ENCODE measurements at places on chromosomes 1 and 21.

- DNase-seq = no peak
These were observed 28.6 kb upstream of the PDE4B start for GRCh38 chr1:65764052-65764451.

GRCh38 chr1:153437236-153437635 is 20.9 kb downstream of the S100A7A start:
- no peak for DNase-seq

DNA sequence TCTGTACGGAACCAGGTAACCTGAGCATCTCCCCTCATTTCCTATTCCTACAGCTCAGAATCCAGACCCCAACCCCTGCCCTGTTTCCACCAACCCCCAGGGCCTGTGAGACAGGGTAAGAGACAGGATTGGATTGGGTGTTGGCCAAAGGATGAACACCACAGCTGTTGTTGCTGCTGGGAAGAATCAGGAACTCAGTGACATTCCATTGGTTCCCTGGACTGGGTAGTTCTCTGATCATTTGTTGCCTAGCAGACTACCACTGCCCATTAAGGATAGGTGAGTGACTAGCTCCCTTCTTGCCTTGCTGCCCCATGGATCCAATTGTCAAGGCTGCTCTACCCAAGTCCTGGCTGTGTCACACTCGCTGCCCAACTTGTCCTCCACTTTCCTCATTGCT is 10.0 kb downstream of the NCSTN start:
- DNase-seq = no peak

DNA sequence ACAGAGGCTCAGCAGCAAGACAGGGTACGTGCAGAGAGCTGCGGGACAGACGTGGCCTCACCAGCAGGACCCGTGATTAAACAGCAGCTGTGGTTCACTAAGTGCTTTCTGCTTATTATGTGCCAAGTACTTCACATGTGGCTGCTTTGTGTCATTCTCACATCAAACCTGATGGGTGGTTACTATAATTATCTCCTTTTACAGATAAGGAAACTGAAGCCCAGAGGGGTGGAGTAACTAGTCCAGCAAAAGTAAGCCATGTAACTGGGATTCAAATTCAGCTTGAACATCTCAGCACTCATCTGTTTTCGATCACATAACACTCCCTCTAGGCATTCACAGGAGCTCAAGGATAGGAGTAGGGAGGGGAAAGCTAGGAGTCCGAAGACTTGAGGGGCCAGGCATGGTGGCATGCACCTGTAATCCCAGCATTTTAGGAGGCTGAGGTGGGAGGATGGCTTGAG is 50.8 kb upstream of the CLIC4 start:
- DNase-seq = no peak

DNA sequence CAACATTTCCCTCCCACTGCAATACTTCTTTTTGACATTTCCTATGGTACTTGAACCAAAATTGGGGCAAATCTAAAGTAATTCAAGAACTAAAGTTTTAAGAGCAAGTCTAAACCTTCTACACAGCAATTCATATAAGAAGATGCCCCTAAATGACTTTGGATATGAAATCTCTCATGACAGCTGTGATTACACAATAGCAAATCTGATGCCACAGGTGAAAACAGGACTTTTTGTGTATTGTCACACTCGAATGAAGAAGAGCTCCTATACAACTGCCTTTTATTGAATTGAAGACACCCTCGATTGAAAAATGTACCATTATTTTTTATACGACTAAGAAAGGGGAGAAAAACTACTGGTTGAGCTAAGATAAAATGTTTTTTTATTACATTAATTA is 59.6 kb upstream of the DYNLT5 start:
- no peak for DNase-seq

GRCh38 chr1:60857851-60858250 is 224.5 kb upstream of the NFIA start:
- DNase-seq = no peak

DNA sequence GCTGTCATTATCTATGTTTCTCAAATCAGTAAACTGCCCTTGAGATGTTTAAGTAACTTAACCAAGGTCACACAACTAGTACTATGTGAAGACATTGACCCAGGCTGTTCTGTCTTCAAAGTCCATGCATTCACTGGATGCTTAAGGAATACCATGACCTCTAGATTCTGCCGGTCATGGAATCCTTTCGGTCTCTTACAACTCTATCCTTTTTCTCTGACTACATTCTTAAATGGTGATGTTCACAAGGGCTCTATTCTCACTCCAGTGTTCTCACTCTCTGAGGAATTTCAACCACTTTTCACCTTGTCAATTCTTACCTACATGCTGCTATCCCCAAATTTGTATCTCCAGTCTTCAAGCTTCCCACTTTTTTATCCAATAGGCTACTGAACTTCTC is 15.2 kb downstream of the CRYZ start:
- DNase-seq = no peak

DNA sequence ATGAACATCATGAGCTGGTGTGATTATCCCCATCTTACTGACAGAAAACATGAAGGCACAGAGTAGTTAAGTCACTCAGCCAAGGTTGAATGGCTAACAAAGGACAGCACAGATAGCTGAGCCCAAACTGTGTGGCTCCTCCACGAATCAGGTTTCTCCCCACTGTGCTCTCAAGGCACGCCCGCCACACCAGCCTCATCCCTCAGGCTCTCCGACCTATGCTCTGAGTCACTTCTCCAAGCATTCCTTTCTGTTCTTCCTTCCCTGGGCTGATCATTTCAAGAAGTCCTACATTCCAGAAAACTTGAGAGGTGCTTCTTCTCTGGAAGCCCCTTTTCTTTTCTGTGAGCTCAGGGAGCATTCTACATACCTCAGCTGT is 25.3 kb upstream of the SDC3 start:
- DNase-seq = no peak

DNA sequence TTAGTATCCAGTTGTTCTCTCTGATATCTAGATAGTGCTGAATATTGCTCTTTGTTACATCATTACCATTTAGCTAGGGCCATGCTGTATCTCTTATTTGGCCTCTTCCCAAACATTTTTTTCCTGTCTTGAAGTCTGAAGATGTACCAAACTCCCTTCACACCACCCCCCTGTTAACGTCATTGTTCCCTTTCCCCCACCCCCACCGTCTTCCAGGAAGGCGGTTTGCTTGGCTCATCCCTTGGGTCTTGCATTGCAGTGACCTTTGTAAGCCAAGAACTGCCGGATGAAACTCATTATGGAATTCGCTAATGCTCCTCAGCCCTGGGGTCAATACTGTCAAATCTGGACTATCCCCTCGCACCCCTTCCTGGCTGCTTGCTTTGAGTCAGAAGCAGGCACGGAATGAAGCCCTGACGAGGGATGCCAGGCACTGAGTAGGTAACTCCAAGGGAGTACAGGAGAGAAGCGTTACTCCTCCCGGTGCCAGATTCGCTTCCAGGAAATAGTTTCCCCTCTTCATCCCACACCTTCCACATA is 283.1 kb downstream of the TM2D1 start:
- no peak for DNase-seq

DNA sequence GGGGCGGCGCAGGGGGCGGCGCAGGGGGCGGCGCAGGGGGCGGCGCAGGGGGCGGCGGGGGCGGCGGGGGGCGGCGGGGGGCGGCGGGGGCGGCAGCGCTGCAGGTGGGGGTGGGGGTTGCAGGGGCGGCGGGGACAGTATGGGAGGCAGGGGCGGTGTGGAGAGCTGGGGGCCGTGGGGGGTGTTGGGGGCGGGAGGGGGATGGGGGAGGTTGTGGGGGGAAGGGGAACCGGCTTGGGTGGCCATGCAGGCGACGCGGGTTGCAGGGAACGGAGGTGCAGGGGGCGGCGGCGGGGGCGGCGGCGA is 13.0 kb upstream of the SLC19A1 start:
- no peak for DNase-seq

DNA sequence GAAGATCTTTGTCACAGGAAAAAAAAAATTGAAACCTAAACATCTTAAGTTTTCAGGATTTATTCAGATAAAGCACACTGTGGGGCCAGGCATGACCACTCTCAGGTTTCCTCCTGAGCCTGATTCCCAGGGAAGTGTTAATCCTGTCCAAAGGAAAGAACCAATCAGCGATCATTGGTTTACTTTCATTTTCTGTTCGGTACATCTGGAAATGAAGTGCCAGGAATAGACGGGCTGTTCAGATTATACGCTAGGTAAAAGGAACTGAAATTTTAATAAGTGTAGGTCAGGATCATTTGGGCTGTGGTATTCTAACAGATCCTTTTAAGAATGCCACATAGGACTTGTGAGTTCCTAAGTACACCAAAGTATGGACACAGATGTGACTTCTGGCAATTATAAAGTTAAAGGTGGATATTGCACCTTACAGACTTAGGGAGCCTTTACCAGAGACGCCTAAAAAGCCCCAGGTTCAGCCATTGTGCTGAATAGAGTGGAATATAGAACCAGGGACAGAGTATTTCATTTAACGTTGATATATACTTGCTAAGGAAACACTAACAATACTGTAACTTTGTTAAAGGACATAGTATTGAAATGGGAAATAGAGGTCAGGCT is 9.3 kb upstream of the CACYBP start:
- no peak for DNase-seq

GRCh38 chr21:20110368-20110767 is 887.8 kb upstream of the NCAM2 start:
- no peak for DNase-seq

DNA sequence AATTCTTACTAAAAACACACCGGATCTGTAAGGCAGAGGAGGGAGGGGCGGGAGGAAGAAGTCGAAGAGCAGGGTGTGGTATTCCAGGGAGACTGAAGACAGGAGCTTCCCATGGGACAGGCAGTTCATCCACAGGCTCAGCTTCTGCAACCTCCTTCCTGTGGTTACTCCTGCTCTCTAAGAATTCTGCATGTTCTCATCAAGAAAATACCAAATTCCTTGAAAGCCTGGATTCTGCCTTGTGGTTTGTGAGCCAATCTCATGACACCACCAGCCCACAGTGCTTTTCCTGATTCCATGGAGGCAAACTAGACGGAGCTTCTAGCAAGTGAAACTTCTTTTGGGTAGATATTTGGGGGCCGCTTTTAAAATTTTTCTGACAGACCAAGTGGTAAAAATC is 1.1 kb upstream of the ST6GALNAC3 start:
- DNase-seq = no peak

- no peak for DNase-seq
These were observed 32.9 kb upstream of the SNX27 start for GRCh38 chr1:151578941-151579340.

DNA sequence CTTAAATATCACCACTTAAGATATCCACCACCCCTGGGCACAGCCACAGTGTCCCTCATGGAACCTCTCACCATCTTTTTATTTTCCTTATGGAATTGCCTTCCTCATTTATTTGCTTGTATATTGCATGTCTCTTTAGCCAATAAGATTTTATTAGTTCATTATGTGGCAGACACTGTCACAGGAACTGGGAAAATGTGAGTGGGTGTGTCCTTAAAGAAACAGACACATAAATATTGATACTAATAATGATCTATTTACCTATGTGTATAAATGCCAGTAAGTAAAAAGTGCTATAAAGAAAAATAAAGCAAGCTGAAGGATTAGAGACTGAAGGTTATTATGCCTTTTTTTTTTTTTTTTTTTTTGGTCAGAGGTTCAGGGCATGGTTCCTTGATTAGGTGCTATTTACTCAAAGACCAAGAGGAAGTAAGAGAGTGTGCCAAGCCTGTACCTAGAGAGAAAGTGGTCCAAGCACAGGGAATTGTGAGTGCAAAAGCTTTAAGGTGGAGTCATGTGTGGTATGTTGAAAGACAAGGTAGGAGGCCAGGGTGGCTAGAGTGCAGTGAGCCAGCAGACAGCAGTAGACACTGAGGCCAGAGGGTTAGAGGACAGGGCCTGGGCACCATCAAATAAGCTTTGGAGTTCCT is 589.0 kb downstream of the USP25 start:
- no peak for DNase-seq

DNA sequence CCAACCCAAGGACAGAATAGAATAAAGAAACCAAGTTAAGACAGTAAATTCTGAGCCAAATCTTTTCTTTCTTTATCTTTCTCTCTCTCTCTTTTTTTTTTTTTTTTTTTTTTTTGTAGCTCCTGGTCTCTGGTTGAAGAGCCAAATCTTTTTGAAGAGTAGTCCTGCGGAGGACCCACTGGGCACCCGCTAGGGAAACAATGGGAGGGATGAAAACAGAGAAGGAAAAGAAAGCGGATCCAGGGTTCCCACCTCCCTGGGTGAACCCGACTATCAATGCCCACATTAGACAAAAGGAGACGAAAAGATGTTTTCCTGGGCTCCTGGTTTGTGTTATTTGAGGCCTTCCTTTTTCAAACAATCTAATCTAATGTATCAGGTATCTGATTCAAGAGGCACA is 49.8 kb upstream of the FBXO28 start:
- DNase-seq = no peak

GRCh38 chr21:34670220-34670961 is 1.6 kb downstream of the CLIC6 start:
- DNase-seq = no peak

DNA sequence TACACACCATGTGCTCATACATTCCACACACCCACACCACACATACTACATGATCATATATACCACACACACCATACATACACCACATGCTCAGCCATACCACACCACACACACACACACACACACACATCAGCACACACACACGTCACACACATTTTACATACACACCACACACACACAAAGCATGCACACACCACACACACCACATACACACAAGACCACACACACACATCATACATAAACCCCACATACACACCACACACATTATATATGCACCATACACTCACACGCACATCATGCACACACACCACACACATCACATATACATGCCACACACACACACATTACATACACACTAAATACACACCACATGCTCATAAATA is 124.5 kb upstream of the ERG start:
- no peak for DNase-seq

- DNase-seq = no peak
These were observed 452 bp downstream of the LEFTY2 start for GRCh38 chr1:225940385-225941151.

DNA sequence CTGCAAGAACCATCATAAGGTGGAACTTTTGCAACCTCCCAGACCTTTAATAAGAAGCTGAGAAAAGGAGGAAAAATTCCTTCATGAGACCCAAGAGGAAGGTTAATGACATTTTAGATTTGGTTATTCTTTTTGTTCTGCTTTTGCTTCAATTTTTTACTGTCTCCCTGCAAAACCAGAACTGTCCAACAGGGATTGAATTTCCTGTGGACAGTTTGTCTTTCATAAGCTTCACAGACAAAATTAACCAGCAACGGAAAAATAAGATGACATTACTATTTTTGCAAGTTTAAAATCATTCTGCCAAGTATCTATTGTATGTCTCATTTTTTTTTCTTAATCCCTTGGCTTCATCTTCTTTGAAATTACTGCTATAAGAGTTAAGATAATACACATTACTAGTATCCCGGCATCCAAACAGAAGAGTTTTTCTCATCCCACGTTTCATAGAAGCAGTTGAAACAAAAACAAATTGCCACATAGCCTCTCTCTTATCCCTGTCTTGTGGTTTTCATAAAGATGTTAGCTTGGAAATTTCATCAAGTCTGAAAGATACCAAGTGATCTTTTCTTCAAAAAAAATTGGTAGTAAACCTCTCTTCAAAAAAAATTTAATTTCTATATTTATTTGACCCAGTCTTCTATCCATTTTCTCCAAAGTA is 465.3 kb upstream of the PTBP2 start:
- no peak for DNase-seq

Data from SHP77 (cell line).